ENCODE measurements at places on chromosomes 6 and 20. TPM values are rescaled to one million over a fixed set of nuclear protein-coding genes. Genes with fewer than 3 reads are reported as not detected.

- DNase-seq: no peak
Measured at GRCh38 chr6:32774426-32774825, 11.1 kb upstream of the HLA-DQB2 start.

GRCh38 chr6:118783931-118784550 is 109.9 kb upstream of the ASF1A start:
- no peak for DNase-seq

DNA sequence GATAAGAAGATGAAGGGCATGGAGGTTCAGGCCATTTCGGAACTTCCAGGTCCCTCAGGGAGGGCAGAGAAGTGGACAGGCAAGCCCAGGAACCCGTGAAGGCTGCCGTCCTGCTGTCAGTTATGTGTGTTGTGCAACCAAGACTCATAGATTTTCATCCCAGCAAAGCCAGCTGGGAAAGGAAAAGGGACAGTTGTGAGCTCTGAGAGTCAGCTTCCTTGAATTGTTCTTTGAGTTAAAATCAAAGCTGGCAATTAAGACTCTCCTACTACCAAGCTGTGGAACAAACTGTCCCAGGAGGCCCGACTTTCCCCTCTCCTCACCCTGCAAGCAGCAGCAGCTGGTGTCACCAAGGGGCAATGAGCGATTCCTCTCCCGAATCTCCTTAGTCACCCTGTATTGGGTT is 46.3 kb upstream of the IYD start:
- no peak for DNase-seq

The SLC17A3 gene
- total RNA-seq: not detected

The TRIM10 gene
- total RNA-seq: not detected

The OPN5 gene
- not detected for total RNA-seq

The PPP1R3G gene
- total RNA-seq: 0.40 TPM

The CD24 gene
- total RNA-seq: 0.42 TPM

The OR2H2 gene
- total RNA-seq: not detected

The AVP gene
- total RNA-seq: not detected

The DDRGK1 gene
- total RNA-seq: 84.2 TPM

The TRIM31 gene
- not detected for total RNA-seq
